Stimulated activated CD4-positive, alpha-beta T cell treated with anti-CD3 and anti-CD28 coated beads, Interleukin-12 subunit alpha, Interleukin-12 subunit beta, amount 100 ng/mL, for 48 hours (primary cell): ENCODE measurements at places on chromosomes 12 and 14.

DNA sequence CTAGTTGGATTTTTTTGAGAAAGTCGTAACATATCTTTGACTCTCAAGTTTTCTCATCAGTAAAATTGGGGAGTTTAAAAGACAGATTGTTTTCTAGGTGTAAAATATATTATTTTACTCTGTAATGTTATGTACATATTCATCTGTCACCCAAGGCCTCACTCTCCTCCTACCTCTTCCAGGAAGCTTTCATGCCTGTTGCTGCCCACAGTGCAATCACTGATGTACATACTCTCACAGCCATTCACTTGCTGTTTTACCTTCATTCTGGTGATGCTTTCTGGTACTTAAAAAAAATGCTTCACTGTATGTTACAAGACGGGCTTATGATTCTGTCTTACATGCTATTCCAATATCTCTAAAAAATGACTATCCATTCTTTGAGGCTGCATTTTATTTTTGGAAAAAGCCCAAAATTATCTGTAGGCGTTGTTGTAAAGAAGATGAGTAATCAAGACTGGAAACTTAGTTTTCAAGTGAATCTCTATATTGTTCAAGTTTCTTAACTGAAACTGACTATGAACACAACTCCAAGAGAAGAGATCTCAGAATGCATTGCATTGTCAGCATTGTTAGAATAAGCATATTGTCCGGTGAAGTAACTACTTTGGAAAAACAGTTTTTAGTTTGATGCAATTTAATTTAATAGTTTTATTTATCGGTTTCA is 82.5 kb downstream of the LMO3 start:
- DNase-seq: no peak

- DNase-seq: no peak
Measured at GRCh38 chr14:103231376-103232019, 102.5 kb upstream of the EIF5 start.

GRCh38 chr14:102900631-102901571 is 21.6 kb upstream of the AMN start:
- no peak for DNase-seq

DNA sequence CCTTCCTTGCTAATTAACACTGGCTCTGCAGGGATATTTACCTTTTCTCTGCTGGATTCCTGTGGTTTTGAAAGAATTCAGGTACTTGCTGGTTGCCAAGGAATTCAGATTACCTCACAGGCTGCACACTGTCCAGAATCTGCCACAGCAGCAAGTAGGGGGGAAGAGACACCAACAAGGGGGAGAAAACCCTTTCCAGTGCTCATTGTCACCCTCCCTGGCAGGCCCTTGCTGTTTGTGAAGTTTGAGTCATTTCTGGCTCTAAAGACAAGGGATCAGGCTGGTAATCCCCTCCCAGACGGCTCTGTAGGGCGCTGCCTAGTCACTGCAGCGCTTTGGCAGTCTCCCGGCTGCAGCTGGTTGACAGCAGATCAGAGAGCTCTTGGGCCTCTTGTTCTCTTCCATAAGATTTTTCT is 50.8 kb downstream of the TTLL5 start:
- DNase-seq: no peak

DNA sequence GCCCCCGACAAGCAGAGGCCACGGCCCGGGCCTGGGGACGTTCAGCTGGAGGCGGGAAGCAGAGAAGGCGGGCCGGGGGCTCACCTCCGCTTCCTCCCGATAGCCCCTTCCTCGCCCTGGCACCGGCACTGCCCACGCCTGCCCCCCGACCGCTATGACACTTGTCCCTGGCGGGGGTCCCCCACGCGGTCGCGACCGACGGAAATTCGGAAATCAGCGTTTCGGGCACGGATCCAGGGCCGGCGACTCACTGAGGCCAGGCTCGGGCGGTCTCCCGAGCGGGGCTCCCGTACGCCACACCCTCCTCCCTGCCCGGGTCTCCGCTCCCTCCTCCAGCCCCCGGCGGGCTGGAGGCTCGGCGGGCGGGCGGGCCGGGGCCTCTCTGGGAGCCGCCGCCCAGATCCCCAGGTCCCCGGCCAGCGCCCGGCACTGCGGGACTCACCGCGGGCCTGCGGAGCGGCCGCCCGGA is 581 bp downstream of the PITPNM2 start:
- DNase-seq: no peak

- DNase-seq: no peak
Measured at GRCh38 chr12:51326698-51327439, 2.9 kb upstream of the BIN2 start.

- DNase-seq: no peak
Measured at GRCh38 chr14:99670361-99671234, 13.5 kb upstream of the CYP46A1 start.

DNA sequence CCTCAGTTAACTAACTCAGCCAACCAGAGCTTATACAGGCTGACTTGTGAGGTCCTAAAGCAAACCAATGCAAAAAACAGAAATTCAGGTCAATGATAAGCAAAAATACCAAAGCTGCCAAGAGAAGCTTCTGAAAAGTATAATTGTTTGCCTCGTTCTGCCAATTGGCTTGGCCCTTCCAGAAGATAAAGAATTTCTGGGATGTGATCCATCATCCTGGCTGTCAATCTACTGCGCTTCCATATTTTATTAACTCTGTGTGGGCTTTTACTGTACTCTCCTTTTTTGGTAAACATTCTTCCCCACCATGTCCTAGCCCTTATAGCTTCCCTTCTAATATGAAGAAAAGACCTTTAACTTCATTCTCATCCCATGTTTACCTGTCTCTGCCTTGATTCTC is 387.9 kb downstream of the TMEM117 start:
- DNase-seq: no peak

DNA sequence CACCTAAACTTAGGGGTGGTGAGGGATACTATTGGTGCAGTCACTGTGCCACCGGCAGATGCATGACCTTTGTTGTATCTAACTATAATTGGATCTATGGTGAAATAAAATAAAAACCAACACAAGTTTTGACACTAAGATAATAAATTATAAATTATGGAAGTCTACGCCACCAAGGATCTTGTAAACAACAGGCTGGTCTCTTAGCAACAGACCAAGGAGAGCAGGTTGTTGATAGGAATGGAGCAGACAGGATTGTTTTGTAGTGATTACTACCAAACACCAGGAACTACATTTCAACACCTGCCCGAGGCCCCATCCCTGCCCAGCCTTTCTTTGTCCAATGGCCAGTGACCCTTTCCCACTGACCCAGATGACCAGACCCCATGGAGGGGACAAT is 1178.0 kb downstream of the VRK1 start:
- no peak for DNase-seq

DNA sequence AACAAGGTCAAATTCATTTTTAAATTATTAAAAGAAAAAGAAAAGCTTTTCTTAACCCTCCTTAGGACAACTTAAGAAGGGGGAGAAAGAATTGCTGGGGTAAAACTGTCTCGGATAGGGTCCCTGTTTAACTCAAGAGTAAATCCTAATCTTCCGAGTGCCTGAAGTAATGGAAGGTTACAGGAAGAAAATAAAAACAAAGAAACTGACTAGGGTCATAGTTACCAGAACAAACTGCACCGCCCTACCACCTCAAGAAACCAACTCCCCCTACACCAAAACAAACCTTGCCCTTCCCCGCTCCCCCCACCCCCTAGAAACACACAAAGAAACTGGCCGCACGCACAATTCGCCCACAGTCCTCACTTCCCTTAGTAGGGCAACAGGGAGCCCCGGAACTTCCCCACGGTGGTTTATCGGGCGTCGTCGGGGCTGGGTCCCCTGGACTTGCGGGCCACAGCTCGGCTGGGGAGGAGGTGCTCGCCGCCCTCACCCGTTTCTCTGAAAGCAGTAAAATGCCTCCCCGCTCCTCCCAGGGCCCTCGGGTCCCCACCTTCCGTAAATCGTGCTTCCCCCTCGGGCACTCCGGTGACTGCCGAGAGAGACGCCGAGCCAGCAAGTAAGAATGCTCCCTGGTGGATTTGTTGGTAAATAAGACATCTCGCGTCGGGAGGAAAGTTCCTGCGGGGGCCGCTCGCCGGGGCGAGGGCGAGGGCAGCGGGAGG is 2.4 kb downstream of the SINHCAF start:
- DNase-seq: peak; percentile 49

DNA sequence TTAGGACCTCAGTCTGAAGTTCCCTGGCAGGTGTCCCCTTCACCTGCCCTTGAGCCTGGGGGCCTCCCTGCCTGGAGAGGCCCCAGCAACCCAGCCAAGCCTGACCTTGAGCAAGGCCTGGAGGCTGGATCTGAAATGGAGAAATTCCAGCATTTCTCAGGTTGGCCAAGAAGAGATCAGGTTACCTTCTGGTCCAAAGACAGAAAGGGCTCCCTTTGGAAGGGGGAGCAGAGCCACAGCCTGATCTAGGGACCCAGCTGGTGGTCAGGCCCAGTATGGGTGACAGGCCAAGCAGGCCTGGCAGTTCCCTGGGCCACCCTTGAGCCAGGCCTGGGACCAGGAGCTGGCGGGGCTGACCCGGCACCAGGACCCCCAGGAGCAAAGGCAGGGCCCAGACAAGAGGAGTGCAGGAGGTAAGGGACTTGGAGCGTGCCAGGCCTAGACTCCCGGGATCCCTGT is 82.8 kb downstream of the TNFAIP2 start:
- no peak for DNase-seq

DNA sequence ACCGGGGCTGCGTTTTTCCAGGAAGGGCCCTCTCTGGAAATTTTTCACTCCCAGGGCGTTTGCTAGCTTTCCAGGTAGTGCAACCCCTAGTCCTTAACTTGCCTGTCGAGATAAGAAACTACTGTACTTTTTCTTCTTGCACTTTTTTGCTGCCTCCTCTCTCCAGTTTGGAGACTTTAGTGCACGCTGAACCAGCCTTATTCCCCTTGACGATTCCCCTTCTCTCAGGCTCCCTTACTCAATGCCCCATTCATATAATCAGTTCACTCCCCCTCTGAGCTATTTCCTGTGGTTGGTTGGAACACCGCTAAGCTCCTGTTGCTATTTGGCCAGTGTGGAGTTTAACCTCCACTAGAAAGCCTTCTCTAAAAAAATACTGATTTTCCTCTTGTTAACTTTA is 682 bp downstream of the CREBL2 start:
- DNase-seq: no peak

DNA sequence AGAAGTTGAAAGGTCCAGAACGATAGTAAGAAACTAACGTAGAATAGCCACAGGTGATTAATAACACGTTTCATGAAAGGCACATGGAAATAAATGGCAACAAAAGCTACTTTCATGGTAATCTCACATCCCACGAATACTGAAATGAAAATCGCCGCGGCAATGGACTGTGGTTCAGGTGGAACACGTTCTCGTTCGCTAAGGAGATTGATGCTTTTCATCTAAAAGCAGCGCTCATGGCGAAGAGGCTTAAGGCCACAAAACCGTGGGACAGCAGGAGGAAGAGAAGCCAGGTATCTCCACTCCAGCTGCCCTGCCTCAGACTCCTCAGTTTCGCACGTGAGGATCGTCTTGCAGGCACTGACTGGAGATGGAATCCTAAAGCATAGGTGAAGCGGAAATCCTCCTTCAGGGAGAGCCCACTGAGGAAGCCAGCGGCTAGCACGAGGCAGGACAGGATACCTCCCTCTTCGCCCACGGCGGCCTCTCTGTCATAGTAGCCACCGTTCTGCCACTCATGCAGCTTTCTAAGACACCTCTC is 696 bp upstream of the GPHN start:
- DNase-seq: no peak

GRCh38 chr12:87603727-87604126 is 425.5 kb downstream of the C12orf50 start:
- DNase-seq: no peak

DNA sequence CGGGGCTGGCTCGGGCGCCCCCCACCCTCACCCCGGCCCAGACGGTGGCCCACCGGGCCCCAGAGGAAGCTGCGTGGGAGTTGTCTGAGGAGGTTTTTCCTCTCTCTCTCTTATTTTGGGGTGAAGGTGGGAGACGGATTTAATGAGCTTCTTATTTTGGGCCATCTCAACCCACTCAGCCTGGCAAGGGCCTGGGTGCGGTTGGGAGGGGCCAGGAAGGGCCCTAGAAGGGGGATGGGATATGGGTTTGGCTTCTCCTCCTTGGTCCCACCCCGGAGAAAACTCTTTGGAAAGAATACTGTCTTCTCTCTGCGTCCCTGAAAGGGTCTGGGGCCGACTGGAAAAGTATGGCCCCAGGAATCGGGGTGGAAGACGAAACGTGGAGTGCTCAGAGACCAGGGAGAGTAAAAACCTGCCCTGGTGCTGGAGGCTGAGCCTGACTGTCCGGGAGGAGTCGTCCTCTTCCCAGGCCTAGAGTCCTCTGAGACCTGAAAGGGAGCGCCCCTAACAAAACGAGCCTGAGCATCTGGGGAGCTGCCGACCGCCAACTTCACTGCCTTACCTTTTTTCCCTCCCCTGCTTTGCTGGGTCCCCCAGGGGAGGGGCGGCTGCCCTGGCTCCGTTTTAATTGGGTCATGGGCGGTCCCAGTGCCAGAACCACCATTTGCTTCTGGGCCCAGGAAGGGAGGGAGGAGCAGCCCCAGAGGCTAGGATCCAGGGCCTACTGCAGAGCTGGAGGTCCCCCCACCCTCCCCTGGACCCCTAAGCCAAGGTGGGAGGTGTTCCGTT is 1.6 kb downstream of the MMP14 start:
- DNase-seq: no peak

DNA sequence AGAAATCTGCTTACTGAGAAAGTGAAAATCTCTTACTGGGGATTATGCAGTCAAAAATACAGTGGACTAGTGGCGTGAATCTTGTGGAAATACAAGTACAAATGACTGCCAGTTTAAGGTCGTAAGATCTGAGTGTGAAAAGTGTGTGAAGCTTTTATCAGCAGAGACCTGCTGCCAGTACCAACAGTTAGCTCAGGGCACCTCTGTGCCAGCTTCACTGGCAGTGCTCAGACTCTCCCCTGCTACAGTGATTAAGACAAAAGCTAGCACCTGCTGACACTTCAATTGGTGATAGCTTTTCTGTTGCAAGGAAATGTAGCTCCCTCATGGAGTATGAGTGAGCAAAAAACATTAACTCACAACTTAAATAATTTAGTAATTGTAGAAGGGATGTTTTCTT is 185.1 kb downstream of the ANO6 start:
- DNase-seq: no peak

GRCh38 chr12:47763481-47764346 is 5.0 kb upstream of the RAPGEF3 start:
- DNase-seq: no peak

- peak; percentile 78 for DNase-seq
Measured at GRCh38 chr12:93098077-93098476, 169.0 kb upstream of the EEA1 start.
